ENCODE measurements at places on chromosomes 12 and 14.

DNA sequence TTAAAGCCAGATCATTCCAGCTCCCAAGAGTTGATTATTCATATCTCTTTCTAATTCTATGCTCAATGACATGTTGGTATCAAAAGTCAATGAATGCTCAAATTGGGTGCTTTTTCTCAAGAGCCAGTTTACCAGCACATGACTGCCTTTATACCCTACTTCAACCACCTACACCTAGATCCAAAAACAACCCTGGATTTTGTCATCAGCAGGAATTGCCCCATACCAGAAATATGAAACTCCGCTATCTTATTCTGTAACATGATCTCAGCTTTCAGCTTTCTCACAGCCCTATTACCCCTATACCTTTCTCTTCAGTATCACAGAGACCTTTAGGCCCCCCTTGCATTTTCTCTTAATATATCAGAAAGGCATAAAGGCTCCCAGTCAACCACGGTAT is 32.3 kb upstream of the ESR2 start:
- DNase-seq, result no peak

DNA sequence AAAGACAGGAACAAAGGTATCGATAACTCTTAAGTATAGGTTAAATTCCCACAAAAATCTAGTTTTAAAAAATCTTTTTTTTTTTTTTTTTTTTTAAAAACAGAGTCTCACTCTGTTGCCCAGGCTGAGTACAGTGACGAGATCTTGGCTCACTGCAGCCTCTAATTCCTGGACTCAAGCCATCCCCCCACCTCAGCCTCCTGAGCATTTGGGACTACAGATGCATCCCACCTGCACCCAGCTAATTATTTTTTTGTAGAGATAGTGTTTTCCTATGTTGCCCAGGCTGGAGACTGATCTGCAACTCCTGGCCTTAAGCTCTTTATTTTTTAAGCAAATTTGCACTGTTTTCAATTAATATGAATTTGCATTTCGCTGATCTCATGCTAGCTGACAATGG is 9.8 kb downstream of the PSEN1 start:
- DNase-seq, result no peak

DNA sequence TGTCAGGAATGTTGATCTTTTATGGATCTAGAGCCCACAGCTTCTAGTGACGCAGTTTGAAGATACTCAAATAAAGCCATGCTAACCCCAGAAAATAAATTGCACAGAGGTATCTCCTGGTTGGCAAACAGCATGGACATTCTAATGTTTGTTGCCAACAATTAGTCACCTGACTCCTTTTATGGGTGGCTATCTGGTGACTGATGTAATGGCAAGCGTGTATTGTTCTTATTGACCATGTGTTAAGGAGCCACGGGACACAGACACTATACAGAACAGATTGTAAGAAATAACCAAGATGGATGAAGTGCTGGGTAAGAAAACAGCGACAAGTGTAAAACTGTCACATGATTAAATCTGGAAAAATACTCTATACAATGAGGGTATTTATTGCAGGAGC is 401.3 kb upstream of the PDE3A start:
- DNase-seq, result no peak

DNA sequence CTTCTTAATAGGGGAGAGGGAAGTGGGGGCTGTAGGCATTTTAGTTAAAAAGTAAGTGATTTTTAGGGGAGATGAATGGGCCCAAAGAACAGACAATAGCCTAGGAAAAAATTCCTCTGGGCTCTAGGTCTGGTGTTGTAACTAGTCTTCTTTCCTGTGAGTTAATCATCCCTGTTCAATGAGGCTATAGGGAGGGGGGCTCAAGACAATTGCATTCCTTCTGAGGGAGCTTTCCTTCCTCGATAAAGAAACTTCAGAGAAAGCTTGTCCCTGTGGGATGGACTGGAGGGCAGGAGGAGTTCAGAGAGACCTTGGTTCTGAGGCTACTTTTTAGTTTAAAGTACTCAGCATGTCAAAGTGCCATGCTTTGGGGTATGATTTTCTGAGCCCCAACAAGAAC is 127.2 kb downstream of the BBS10 start:
- DNase-seq, result no peak

DNA sequence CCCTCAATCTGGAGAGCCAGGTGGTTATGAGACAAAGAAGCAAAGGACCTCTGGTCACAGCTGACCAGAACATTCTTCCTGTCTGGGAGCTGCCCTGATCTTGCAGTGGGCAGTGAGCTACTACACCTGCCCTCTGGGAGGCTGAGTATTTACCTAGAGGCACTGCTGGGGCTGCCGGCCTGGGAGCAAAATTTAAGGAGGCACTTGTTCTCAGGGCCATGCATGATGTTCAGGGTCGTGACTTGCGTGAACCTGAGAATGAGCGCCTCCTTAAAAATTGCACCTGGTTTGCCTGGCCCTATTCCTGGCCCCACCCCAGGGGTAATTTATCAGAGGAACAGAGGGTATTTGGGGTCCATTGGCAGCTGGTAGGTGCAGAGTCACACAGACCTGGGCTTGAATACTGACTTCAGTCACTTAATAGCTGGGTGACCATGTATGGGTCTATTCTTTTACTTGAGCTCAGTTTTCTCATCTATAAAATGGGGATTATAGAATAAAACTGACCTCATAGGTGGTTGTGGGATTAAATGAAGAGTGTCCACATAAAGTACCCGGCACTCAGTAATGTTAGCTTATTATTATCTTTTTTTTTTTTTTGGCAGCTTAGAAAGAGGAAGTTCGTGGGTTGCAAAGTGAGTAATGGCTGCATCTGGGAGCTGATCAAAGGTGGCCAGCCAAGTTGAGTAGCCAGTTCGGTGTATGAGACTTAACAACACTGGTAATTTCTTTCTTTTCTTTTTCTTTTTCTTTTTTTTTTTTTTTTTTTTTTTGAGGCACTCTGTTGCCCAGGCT is 107.4 kb upstream of the MED13L start:
- no peak for DNase-seq

DNA sequence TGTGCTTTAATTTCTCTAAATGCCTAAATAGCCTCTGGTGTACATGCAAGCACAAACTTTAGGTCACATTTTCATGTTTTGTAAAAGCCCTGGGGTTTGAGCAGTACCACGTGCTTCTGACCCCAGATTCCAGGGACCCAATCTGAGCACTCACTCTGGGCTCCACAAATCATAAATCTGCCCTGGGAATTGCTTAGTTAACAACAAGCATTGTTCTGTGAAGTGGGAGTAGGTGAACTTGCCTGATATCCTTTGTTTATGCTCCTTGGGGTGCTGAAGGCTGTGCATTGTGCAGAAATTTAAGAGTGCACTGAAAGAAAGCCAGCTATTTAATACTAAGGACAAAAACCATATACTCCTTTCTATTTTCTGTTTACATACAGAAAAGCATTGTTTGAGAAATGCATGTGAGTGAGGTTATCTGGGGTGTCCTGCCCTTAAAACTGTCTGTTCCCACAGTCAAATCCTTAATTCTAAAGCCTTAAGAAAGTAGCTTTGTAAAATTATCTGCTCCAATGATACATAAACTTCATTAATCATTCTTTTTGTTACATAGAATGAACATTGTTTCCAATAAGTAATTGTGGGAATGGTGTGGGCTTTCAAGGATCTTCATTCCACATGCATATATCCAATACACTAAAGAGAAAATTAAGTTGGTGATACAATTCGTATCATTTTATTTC is 258.6 kb upstream of the NPAS3 start:
- DNase-seq, result no peak

- no peak for DNase-seq
These were observed 68.8 kb downstream of the OSBPL8 start for GRCh38 chr12:76490763-76491162.

DNA sequence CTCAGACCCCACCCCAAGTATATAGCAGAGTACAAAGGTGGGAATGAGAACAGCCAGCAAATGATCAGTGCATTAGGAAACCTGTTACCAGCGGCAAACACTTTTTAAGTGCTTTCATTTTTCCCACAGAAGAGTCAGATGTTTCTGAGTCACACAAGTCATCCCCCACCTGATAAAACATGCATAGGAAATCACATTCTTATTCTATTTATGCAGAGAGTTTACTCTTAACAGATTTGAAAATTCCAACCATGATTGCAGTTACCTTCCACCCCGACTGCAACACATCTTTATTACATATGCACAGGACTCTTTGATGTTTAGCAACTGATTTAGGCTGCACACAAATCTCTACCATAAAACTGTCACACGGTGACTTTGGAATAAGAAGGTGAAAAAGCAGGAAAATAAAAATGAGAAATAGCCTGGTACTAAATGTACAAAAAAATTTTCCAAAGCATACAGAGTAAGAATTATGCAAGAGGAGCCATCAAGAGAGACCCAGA is 236.4 kb downstream of the PAWR start:
- no peak for DNase-seq

GRCh38 chr12:25694072-25694471 is 141.0 kb upstream of the LMNTD1 start:
- no peak for DNase-seq

- no peak for DNase-seq
These were observed 44.4 kb downstream of the BICD1 start for GRCh38 chr12:32151086-32151485.

DNA sequence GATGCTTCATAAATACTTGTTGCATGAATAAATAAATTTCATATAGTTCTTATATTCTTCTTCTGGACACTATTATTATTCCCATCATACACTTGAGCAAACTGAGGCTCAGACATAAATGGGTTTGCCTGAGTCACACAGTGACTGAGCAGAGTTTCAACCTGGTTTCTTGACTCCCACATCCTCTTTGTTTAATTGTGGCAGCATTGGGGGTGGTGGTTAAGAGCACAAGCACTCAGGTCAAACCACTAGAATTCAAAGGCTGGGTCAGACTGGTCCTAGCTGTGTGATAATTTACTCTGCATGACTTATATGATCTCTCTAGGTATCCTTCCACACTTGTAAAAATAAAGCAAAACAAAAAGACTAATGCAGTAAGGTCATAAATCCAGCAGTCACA is 274.9 kb upstream of the SRRM4 start:
- DNase-seq, result no peak

- no peak for DNase-seq
These were observed 1552.1 kb downstream of the AACS start for GRCh38 chr12:126617312-126617711.

DNA sequence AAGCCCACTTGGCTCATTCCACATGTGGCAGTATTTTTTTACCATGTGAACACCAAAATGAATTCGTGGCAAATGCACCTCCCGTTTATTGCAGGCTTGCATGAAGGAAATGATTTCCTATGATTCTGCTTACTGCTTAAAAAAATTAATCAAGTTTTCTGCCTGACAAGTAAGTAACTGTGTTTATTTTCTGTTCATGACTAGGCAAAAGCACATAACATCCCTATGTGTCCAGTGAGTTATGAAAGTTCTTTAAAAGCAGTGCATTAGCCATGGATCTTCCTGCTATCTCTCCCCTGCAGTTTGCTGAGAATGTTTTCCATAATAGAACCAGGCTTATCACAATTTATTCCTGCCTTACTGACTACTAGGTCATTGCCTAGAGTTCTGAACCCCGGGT is 20.4 kb downstream of the GPR65 start:
- DNase-seq, result no peak

- no peak for DNase-seq
These were observed 4.1 kb downstream of the SHMT2 start for GRCh38 chr12:57233357-57234232.

- peak; percentile 84 for DNase-seq
These were observed 76.4 kb upstream of the RMST start for GRCh38 chr12:97386133-97386581.

- no peak for DNase-seq
These were observed 610 bp upstream of the KMT2D start for GRCh38 chr12:49061157-49061650.

- DNase-seq, result no peak
These were observed 8.6 kb downstream of the TUNAR start for GRCh38 chr14:95885278-95885677.

GRCh38 chr12:31309279-31309678 is 16.7 kb downstream of the SINHCAF start:
- no peak for DNase-seq

GRCh38 chr12:60123557-60123956 is 527.7 kb downstream of the SLC16A7 start:
- no peak for DNase-seq

- DNase-seq, result no peak
These were observed 138.0 kb upstream of the CPNE8 start for GRCh38 chr12:39043424-39043822.

GRCh38 chr14:37185670-37186069 is 12.1 kb upstream of the MIPOL1 start:
- DNase-seq, result no peak

GRCh38 chr14:88104710-88105109 is 99.8 kb downstream of the GPR65 start:
- DNase-seq, result no peak

- DNase-seq, result no peak
These were observed 125.1 kb downstream of the NCOR2 start for GRCh38 chr12:124442281-124442680.

DNA sequence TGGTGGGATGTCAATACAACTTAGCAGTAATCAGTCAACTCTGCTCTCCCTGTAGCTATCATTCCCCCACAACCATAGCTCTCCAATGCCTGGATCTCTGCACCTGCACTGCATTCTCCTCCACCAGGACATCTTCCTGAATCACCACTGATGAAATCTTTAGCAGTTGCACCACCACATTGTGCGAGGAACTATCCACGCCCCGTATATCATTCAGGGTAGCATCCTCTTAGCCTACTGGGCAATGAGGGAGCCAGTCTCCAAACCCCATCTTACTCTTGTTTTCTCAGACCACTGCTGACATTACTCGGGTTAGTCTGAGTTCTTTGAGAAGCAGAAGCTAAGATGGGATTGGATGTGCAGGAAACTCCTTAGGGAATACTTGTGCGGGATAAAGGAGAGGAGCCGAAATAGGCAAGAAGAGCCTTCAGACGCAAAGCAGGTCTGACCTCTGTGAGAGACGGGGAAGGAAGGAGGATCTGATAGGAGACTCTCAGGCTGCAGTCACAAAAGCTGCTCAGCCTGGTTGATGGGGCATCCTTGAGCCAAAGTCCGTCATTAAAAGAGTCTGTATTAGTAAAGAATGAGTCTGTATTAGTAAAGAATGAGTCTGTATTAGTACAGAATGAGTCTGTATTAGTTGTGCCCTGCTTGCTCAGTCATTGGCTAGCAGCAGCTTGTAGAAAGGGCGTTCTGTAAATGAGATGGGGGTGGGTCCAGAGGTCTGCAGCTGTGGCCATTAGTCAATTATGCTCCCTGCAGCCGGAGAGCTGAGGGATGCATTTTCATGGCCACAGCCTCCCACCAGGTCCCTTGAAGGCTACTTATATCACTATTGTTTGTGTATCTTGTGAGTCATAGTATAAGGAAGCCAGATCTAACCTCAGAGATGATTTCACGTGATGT is 49.6 kb upstream of the RASSF3 start:
- peak; percentile 66 for DNase-seq
